ENCODE measurements at places on chromosomes 5 and 9.

DNA sequence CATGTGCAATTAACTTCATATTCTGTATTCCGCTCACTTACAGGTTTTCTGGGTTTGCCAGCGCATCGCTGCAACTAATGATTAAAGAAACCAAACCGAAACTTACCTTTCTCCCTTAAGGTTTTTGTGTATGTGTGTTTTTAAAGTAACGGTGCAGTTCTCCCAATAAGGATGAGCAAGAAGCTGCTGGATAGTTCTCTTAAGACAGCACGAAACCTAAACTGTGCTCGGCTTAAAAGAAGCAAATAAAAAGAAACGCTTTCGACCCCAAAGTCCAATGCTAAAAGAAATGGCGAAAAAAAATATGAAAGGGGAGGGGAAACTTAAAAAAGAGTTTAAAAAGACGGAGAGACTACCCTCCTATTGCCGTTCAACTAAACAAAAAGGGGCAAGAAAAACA, 340 bp downstream of the ELAVL2 start:
- no peak for DNase-seq

DNA sequence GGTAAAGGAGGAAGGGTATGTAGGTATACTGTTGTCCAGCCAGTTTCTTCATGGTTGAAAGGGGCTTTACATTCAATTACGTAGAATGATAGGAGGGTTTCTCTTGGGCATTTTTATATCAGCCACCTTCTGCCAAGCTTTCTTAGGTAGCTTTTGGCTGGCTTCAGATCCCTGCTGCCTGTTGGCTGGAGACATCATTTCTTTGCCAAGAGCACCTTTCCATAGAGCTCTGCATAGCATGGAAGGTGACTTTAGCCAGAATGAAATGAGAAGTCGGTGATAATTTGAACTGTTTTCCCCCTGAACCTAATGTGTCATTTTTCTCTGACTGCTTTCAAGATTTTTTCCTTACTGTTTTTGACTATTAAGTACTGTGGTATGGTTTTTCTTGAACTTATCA, 26.9 kb downstream of the TMEFF1 start:
- DNase-seq, result no peak

DNA sequence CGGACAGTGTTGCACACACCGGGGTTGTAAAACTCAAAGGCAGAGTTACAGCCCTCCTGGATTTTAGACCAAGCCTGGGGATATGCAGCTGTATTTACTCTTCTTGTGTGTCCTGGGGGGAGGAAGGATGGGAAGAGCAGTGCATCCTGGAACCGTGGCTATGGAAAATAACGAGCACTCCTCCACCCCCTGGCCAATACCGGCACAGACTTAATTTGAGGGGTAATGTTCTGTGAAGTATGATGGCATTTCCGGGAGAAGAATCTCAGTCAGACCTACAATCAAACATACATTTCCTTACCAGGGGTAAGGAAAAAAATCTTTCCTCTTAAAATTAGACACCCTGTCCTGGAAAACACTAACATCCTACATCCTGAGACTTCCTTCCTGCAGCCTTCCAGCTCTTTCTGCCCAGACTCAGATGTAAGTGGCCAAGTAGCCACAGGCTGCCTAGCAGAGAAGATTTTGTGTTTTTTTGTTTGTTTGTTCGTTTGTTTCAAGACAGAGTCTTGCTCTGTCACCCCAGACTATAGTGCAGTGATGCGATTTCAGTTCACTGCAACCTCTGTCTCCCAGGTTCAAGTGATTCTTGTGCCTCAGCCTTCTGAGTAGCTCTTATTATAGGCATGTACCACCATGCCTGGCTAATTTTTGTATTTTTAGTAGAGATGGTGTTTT, 11.0 kb upstream of the ERMP1 start:
- peak; percentile 63 for DNase-seq

GRCh38 chr9:15469862-15470261, 40.9 kb downstream of the PSIP1 start:
- no peak for DNase-seq

DNA sequence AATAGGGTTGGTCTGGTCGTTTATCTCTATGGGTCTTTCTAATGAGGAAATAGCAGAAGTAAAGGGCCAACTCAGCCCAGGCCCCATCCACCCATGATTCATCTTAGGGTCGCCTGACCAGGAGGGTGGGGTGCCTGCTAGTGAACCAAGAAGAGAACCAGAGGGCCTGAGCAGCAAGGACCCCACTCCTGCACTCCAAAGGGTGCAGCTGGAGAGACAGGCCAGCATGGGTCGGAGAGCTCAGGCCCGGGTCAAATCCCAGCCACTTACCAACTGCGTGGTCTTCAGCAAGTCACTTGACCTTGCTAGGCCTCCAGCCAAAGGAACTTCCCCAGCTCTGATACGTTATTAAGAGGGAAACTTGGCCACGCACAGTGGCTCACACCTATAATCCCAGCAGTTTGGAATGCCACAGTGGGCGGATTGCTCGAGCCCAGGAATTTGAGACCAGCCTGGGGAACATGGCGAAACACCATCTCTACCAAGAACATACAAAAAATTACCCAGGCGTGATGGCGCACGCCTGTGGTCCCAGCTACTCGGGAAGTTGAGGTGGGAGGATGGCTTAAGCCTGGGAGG, 4.3 kb downstream of the BBLN start:
- DNase-seq, result no peak

Data from NCI-H510A treated with DMSO at 0.1 percent for 48 hours (cell line).